A549 treated with GW870086 at 1 μM for 4 hours (cell line): ENCODE measurements at places on chromosomes 16 and 17. TPM values are rescaled to one million over a fixed set of nuclear protein-coding genes. Genes with fewer than 3 reads are reported as not detected.

PRR15L gene
- total RNA-seq, result 0.81 to 1.1 TPM (median 0.92 TPM) in 5 replicates

CD300H gene
- 0.29 to 1.9 TPM (median 0.50 TPM) in 5 replicates for total RNA-seq

CXCL16 gene
- total RNA-seq, result 13.2 to 20.3 TPM (median 18.2 TPM) in 5 replicates

LITAF gene
- total RNA-seq, result 170 to 199 TPM (median 190 TPM) in 5 replicates

RNPS1 gene
- total RNA-seq, result 248 to 285 TPM (median 258 TPM) in 5 replicates

CYBA gene
- total RNA-seq, result 267 to 301 TPM (median 293 TPM) in 5 replicates

TAC4 gene
- not detected in 5 replicates for total RNA-seq

MMP2 gene
- 7.2 to 11.6 TPM (median 9.5 TPM) in 5 replicates for total RNA-seq

SLC39A11 gene
- total RNA-seq, result 15.2 to 17.6 TPM (median 15.5 TPM) in 5 replicates

AGRP gene
- total RNA-seq, result not detected in 5 replicates

PRDM7 gene
- total RNA-seq, result not detected in 5 replicates

OR1A1 gene
- not detected in 5 replicates for total RNA-seq

KRT28 gene
- total RNA-seq, result not detected in 5 replicates

ANKRD40CL gene
- not detected in 5 replicates for total RNA-seq

BEAN1 gene
- total RNA-seq, result 3.8 to 7.1 TPM (median 5.0 TPM) in 5 replicates

ENO3 gene
- 44.1 to 52.1 TPM (median 45.5 TPM) in 5 replicates for total RNA-seq

SDK2 gene
- total RNA-seq, result 0.54 to 1.0 TPM (median 0.92 TPM) in 5 replicates

OR4D1 gene
- 0.02 TPM in 1 of 5 replicates, not detected in the others for total RNA-seq

GFAP gene
- 0.70 to 1.0 TPM (median 0.98 TPM) in 5 replicates for total RNA-seq

GP1BA gene
- not detected in 5 replicates for total RNA-seq

MLST8 gene
- 38.1 to 52.1 TPM (median 49.1 TPM) in 5 replicates for total RNA-seq

CD19 gene
- total RNA-seq, result not detected in 5 replicates

CANT1 gene
- total RNA-seq, result 74.1 to 86.6 TPM (median 80.7 TPM) in 5 replicates

NUBP2 gene
- 59.4 to 85.3 TPM (median 79.7 TPM) in 5 replicates for total RNA-seq

CWC25 gene
- total RNA-seq, result 20.5 to 24.6 TPM (median 21.7 TPM) in 5 replicates

SGSH gene
- total RNA-seq, result 18.3 to 28.1 TPM (median 23.9 TPM) in 5 replicates

AANAT gene
- total RNA-seq, result 0.15 to 0.78 TPM (median 0.41 TPM) in 5 replicates

PRSS53 gene
- total RNA-seq, result 1.00 to 2.0 TPM (median 1.1 TPM) in 5 replicates

UNC13D gene
- total RNA-seq, result 3.3 to 7.1 TPM (median 6.1 TPM) in 5 replicates

CDK12 gene
- 28.2 to 40.5 TPM (median 36.3 TPM) in 5 replicates for total RNA-seq

MSLN gene
- total RNA-seq, result 2.1 to 4.3 TPM (median 3.2 TPM) in 5 replicates

HBQ1 gene
- 6.0 to 9.4 TPM (median 6.9 TPM) in 5 replicates for total RNA-seq

USP31 gene
- 10.9 to 13.4 TPM (median 12.3 TPM) in 5 replicates for total RNA-seq

IGSF6 gene
- total RNA-seq, result not detected in 5 replicates

SLC35G3 gene
- not detected in 5 replicates for total RNA-seq

P3H4 gene
- 25.8 to 38.7 TPM (median 35.0 TPM) in 5 replicates for total RNA-seq

MOSMO gene
- 8.8 to 14.2 TPM (median 12.5 TPM) in 5 replicates for total RNA-seq

SNX20 gene
- not detected in 5 replicates for total RNA-seq

CCL1 gene
- total RNA-seq, result not detected in 5 replicates

BCAS3 gene
- 7.0 to 8.5 TPM (median 7.5 TPM) in 5 replicates for total RNA-seq

NFATC3 gene
- total RNA-seq, result 12.2 to 16.3 TPM (median 14.6 TPM) in 5 replicates

SEZ6 gene
- total RNA-seq, result not detected in 5 replicates

DNAJA2 gene
- 69.8 to 76.1 TPM (median 74.8 TPM) in 5 replicates for total RNA-seq

KCNJ18 gene
- not detected in 5 replicates for total RNA-seq

SLC6A2 gene
- total RNA-seq, result 0.03 to 0.07 TPM in 2 of 5 replicates, not detected in the others
